ENCODE measurements at places on chromosomes 3 and 15. TPM values are rescaled to one million over a fixed set of nuclear protein-coding genes. Genes with fewer than 3 reads are reported as not detected.

The UBE2E2 gene
- 58.1 TPM for total RNA-seq

The SCG5 gene
- total RNA-seq = 6.6 TPM

DNA sequence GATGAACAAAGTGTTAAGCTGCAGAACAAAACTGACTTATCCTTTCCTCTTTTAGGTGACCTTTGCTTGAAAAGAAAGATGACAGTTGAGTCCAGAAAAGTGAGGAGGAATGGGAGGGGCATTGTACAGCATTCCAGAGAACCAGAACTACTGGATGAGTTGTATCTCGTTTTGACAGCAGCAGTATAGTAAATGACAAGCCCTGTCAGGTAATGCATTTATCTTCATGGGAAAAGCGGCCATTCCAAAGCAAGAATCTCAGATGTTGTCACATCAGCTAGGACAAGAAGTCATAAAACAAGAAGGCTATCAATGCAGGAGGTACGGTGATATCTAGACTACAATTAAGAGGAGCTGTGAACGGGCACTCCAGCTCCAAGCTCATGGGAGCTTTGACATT, 421.5 kb downstream of the MAGI1 start:
- no peak for DNase-seq
- no peak overlapping the region for H3K4me3 ChIP-seq
- H3K4me1 ChIP-seq = peaks cover 6% of the 10 kb centered on the region
- H3K27me3 ChIP-seq = no peaks in the 10 kb centered on the region

The TRIM71 gene
- not detected for total RNA-seq

The LRRC34 gene
- 2.1 TPM for total RNA-seq

The SNX22 gene
- total RNA-seq = not detected

GRCh38 chr3:43010638-43011037, 31.5 kb downstream of the GASK1A start:
- no peak overlapping the region for H3K27ac ChIP-seq
- H3K27me3 ChIP-seq = no peaks in the 10 kb centered on the region
- no peaks in the 10 kb centered on the region for H3K36me3 ChIP-seq
- DNase-seq = no peak
- H3K4me3 ChIP-seq = no peak overlapping the region
- no peaks in the 10 kb centered on the region for H3K4me1 ChIP-seq

DNA sequence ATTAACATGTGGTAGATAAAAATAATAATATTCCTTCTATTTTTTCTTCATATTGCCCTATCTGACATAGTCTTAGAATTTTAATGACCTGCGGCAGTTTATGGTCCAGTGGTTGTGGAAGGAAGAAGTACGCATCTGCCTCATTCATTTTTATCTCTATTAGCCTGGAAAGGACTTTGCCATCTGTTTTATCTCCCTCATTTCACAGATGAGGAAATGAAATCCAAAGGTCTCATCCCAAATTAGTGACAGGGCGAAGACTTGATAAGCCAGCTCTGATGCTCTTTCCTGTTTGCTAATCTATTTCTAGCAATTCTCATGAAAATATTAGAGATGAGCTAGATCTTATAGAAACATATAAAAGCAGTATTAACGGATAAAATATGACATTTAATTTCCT, 113.3 kb downstream of the KLHL25 start:
- DNase-seq = no peak
- peaks cover 42% of the 10 kb centered on the region for H3K4me1 ChIP-seq
- H3K36me3 ChIP-seq = peaks cover 74% of the 10 kb centered on the region

The GATM gene
- total RNA-seq = 24.2 TPM

The SLC12A1 gene
- not detected for total RNA-seq

The C3orf70 gene
- 33.1 TPM for total RNA-seq

DNA sequence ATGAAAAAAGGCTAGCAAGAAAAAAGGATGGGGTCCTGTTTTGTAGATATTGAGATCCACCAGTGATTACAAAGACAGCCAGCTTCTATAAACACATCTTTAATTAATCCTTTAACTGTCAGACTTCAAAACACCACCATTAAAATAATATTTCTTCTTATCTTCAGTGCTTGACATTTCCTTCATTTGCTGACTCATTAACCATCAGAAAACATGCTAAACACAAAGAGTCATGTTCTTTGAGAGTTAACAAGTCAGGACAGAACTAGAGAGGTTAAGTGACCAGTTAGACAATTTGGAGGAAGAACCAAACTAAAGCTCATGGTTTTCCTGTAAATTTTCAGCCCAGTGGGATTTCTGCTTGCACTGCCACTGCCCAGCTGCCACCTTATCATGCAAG, 111.4 kb downstream of the MEIS2 start:
- no peak overlapping the region for H3K4me3 ChIP-seq
- H3K4me1 ChIP-seq = peaks cover 3% of the 10 kb centered on the region
- H3K27me3 ChIP-seq = no peaks in the 10 kb centered on the region
- H3K27ac ChIP-seq = no peak overlapping the region

The IL17RD gene
- total RNA-seq = 10.8 TPM

The PLA2G4B gene
- 1.5 TPM for total RNA-seq

The GOLGA8J gene
- total RNA-seq = not detected

GRCh38 chr3:184737641-184738505, 26.0 kb upstream of the MAGEF1 start:
- H3K27me3 ChIP-seq = no peaks in the 10 kb centered on the region
- no peaks in the 10 kb centered on the region for H3K4me1 ChIP-seq
- no peak for DNase-seq

DNA sequence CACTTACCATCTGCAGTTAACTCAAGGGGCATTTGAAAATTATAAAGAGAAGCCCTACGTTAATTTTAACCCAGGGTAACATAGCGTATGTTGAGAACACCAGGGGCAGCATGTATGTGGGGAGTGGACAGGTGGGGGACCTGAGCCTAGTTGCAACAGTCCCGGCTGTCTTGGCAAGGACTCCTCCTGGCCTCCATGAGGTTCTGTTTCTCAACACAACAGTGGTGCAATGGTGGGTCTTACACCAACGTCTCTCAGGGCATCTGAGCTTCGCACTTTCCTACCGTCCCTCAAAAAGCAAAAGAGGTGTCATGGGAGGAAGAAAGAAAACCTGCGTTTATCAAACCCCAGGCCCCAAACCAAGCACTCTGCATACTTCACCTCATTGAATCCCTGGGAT, 50.6 kb downstream of the MGLL start:
- DNase-seq = no peak
- H3K36me3 ChIP-seq = no peaks in the 10 kb centered on the region
- H3K4me3 ChIP-seq = no peak overlapping the region
- H3K27ac ChIP-seq = no peak overlapping the region
- H3K4me1 ChIP-seq = peaks cover 43% of the 10 kb centered on the region
- no peaks in the 10 kb centered on the region for H3K27me3 ChIP-seq

DNA sequence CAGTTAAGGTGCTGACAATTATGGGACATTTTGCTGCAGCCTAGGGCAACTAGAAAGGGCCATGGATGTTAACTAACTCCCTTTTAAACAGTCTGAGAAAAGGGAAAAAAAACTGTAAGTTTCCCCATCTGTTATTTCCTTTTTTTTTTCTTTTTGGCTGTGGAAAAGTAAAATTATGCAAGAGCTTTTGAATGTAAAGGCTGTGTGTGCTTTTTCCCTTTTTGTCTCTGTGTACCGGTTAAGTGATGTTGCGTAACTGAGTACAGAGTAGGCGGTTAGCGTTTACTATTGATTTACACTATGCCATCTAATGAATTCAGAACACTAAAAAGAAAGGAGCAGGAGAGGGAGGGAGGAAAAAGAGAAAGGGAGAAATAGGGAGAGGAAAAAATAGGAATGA, 403.6 kb downstream of the TIGIT start:
- no peak overlapping the region for H3K27ac ChIP-seq
- H3K4me1 ChIP-seq = no peaks in the 10 kb centered on the region
- H3K4me3 ChIP-seq = no peak overlapping the region
- no peak for DNase-seq
- H3K27me3 ChIP-seq = no peaks in the 10 kb centered on the region
- H3K36me3 ChIP-seq = no peaks in the 10 kb centered on the region

The GATA2 gene
- 11.4 TPM for total RNA-seq

GRCh38 chr15:60519218-60519617, 40.3 kb upstream of the ICE2 start:
- peaks cover 8% of the 10 kb centered on the region for H3K36me3 ChIP-seq
- DNase-seq = no peak
- H3K4me3 ChIP-seq = no peak overlapping the region
- H3K27ac ChIP-seq = no peak overlapping the region

- H3K27ac ChIP-seq = no peak overlapping the region
- H3K4me3 ChIP-seq = no peak overlapping the region
- peaks cover 13% of the 10 kb centered on the region for H3K36me3 ChIP-seq
- H3K27me3 ChIP-seq = no peaks in the 10 kb centered on the region
Observed at GRCh38 chr3:49900491-49901153, 3.1 kb downstream of the MST1R start.

The GPR160 gene
- total RNA-seq = 2.0 TPM

The EBLN2 gene
- total RNA-seq = 1.0 TPM

DNA sequence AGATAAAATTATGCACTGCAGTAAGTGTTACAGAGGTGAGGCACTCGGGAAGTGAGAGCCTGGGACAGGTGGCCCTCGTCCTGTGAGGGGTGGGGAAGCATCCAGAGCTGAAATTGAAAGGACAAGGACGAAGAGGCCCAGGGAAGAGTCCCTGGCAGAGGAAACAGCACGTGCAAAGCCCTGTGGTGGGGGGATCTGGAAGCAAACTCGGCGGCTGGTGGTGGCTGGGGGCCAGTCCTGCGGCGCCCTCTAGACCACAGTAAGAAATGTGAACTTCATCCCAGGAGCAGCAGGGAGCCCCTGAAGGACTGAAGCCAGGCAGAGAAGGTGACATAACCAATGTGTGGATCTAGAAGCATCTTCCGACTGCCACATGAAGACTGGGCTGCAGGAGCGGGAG, 42.8 kb downstream of the GRIP2 start:
- H3K27ac ChIP-seq = no peak overlapping the region
- DNase-seq = no peak
- no peaks in the 10 kb centered on the region for H3K36me3 ChIP-seq
- H3K4me3 ChIP-seq = no peak overlapping the region
